ENCODE measurements at places on chromosomes 13 and 19. TPM values are rescaled to one million over a fixed set of nuclear protein-coding genes. Genes with fewer than 3 reads are reported as not detected.

The ADPRHL1 gene
- total RNA-seq = 0.75 TPM

The FRY gene
- 50.4 TPM for total RNA-seq

The LPAR2 gene
- total RNA-seq = 0.87 TPM

The ZNF529 gene
- 8.5 TPM for total RNA-seq

The TEX101 gene
- not detected for total RNA-seq

The ZNF737 gene
- total RNA-seq = 12.9 TPM

The TNFSF13B gene
- 5.5 TPM for total RNA-seq

The USHBP1 gene
- total RNA-seq = not detected

The PABPC3 gene
- 0.11 TPM for total RNA-seq

The POGLUT2 gene
- total RNA-seq = 20.1 TPM

The NEK5 gene
- 0.12 TPM for total RNA-seq

The KCNK6 gene
- total RNA-seq = 5.2 TPM

The LGALS14 gene
- total RNA-seq = not detected

The CEACAM4 gene
- total RNA-seq = not detected

The ZNF28 gene
- total RNA-seq = 17.6 TPM

The FTL gene
- 3,848 TPM for total RNA-seq

The DCLK1 gene
- 6.9 TPM for total RNA-seq

The C19orf18 gene
- total RNA-seq = not detected

The PDX1 gene
- not detected for total RNA-seq

The GPR12 gene
- not detected for total RNA-seq

The FGF22 gene
- not detected for total RNA-seq

The CYP4F2 gene
- total RNA-seq = not detected

The LILRA5 gene
- total RNA-seq = not detected

The ZNF296 gene
- 0.22 TPM for total RNA-seq

The IZUMO2 gene
- not detected for total RNA-seq

The FBN3 gene
- not detected for total RNA-seq

The NTF4 gene
- total RNA-seq = not detected

The CRLF1 gene
- 1.00 TPM for total RNA-seq

The TPTE2 gene
- not detected for total RNA-seq

The KIR3DL2 gene
- total RNA-seq = not detected

The CEACAM7 gene
- not detected for total RNA-seq

The ICAM5 gene
- 1.8 TPM for total RNA-seq

The DAND5 gene
- total RNA-seq = not detected

The CCDC122 gene
- total RNA-seq = 9.1 TPM

The EPN1 gene
- total RNA-seq = 112 TPM

The OLFM4 gene
- total RNA-seq = not detected

The KLF16 gene
- 4.5 TPM for total RNA-seq

The PHF11 gene
- total RNA-seq = 13.6 TPM

The NXNL1 gene
- total RNA-seq = not detected

The SLITRK5 gene
- under 0.01 TPM for total RNA-seq

The HSPB6 gene
- total RNA-seq = 49.6 TPM

The BEST2 gene
- not detected for total RNA-seq

The CD37 gene
- total RNA-seq = not detected

The ZNF208 gene
- 0.25 TPM for total RNA-seq

The KLF1 gene
- total RNA-seq = not detected

The KLHL26 gene
- 4.6 TPM for total RNA-seq

Data from uterine smooth muscle cell (primary cell).